ENCODE measurements at places on chromosomes 7 and 10. TPM values are rescaled to one million over a fixed set of nuclear protein-coding genes. Genes with fewer than 3 reads are reported as not detected.
A peak's percentile ranks its signal among the peaks of the same experiment; 100 is the strongest.

DNA sequence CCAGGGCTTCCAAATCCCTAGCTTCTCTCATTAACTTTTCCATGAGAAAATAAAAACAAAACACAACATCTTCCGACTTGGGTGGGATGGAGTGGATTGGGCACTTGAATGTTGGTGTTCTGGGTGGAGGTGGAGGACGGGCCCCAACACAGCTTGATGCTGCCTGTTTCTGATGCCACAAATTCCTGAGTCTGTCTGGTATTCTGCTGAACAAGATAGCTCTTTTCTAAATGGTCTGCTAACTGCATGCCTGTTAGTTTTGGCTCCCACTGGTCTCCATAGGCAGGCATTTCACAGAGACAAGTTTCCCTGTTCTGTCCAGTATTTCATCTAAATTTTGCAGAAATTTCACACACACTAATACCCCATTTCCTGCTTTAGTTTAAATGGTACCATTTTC is 160.9 kb upstream of the FZD8 start:
- H3K4me1 ChIP-seq = no peaks in the 10 kb centered on the region
- H3K27me3 ChIP-seq = no peaks in the 10 kb centered on the region
- DNase-seq = no peak

GRCh38 chr7:146741911-146742310 is 625.3 kb downstream of the CNTNAP2 start:
- H3K4me1 ChIP-seq = no peaks in the 10 kb centered on the region
- no peaks in the 10 kb centered on the region for H3K36me3 ChIP-seq
- H3K27ac ChIP-seq = no peak overlapping the region
- DNase-seq = no peak
- H3K4me3 ChIP-seq = no peak overlapping the region

The BLNK gene
- total RNA-seq = 238 TPM

The OR2A1 gene
- total RNA-seq = not detected

- H3K4me3 ChIP-seq = no peak overlapping the region
- peaks cover 43% of the 10 kb centered on the region for H3K36me3 ChIP-seq
These were observed 86.8 kb downstream of the MPLKIP start for GRCh38 chr7:40047661-40048060.

The OR6V1 gene
- total RNA-seq = not detected

DNA sequence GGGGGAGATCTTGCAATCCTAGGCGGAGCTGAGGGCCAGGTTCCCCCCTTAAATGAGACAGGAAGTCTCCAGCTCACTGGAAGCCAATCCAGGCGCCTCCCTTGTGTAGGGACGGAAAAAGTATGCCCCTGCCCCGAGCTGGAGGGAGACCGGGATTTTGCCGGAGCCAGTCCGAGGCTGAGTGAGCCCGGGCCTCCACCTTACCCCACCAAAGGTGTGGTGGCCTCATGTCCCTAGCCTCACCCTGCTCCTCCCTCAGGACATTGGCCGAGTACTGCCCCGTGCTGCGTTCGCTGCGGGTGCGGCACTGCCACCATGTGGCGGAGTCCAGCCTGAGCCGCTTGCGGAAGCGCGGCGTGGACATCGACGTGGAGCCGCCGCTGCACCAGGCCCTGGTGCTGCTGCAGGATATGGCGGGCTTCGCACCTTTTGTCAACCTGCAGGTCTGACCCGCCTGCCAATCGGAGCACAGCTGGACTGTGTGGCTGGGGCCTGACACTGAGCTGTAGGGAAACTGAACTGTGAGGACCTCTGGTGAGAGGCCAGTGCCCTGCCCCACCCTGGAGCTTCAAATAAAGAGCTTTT is 2.0 kb downstream of the FBXL15 start:
- peaks cover 8% of the 10 kb centered on the region for H3K27me3 ChIP-seq
- peaks cover 45% of the 10 kb centered on the region for H3K4me1 ChIP-seq
- peak overlapping the region; percentile 98 for H3K4me3 ChIP-seq
- H3K27ac ChIP-seq = peak overlapping the region; percentile 65

Measured in activated B cell treated with CpG ODN at 0.5 μM for 24 hours (primary cell).